Karpas-422 (cell line): ENCODE measurements at places on chromosomes 3 and 15. TPM values are rescaled to one million over a fixed set of nuclear protein-coding genes. Genes with fewer than 3 reads are reported as not detected.

DNA sequence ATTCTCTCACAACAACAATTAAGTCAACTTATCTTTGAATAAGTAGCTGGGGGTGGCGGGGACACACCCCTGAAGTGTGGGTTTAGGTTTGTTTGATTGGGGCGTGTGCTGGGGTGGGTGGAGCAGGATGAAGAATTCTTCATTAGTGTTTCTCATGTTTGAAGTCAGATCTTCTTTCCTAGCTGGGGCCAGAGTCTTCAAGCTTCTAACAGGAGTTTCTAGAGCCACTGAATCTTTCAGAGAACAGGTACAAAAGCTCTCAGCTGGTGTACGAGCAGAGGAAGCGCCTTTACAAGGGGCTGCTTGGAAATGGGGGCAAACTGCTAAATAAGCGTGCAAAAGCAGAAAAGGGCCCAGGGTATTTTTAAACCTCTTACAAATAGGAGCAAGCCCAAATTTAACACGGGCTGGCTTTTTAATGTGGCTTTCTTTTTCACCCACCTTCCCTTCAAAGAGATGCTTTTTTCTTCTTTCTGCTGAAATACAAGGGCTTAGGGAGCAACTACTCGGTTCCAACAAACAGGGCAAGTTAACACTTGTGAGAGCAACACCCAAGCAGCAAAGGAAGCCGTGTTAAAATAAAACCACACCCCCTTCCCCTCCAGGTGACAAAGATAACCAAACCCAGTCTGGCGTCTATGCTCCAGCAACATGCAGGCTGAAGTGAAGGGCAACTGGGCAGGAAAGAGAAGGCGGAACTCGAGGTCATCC lies 86.9 kb upstream of the RASGRP1 start:
- no peaks in the 10 kb centered on the region for H3K36me3 ChIP-seq
- peak; percentile 91 for DNase-seq
- H3K4me3 ChIP-seq, result peak overlapping the region; percentile 54
- H3K27me3 ChIP-seq, result no peaks in the 10 kb centered on the region

- DNase-seq, result no peak
- H3K4me1 ChIP-seq, result no peaks in the 10 kb centered on the region
- no peaks in the 10 kb centered on the region for H3K36me3 ChIP-seq
- H3K27ac ChIP-seq, result no peak overlapping the region
- no peak overlapping the region for H3K4me3 ChIP-seq
- no peaks in the 10 kb centered on the region for H3K27me3 ChIP-seq
Measured at GRCh38 chr15:82128401-82129148, 82.8 kb upstream of the MEX3B start.

DNA sequence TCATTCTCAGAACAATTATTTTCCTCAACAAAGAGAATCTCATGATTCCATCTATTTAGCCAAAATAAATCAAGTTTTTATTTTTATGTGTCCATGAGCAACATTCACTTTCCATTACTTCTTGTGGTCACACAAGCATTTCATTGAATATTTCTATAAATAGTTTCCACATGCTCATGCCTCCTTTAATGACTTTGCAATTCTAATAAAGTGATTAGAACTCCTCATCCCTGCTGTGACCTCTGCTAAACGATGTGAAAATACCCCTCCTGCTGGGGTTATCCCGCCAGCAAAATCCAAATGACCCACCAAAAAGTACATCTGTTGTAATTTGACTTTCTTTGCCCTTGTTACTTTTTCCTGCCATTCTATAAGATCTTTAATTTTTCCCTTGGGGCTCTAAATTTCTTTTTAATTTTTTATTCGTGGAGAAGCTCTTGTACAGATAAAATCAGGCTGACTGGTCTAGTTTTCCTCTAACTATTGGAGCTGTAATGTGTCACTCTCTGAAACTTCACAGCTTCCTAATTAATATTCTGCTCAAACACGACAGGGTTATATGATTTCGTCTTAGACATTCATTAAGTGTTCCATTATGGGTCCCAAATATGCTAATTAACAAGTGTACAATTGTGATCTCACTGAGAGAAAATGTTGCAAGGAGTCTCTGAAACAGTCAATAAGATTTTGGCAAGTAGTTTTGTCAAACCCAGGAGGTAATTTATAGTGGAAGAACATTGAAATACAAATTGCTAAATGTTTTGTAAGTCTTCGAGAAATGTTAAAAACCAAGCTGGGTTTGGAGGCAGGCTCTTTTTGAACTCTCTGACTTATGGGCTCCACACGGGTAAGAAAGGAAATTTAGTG lies 533.1 kb upstream of the NAALADL2 start:
- no peaks in the 10 kb centered on the region for H3K36me3 ChIP-seq
- no peak overlapping the region for H3K4me3 ChIP-seq
- DNase-seq, result no peak
- no peak overlapping the region for H3K27ac ChIP-seq

DNA sequence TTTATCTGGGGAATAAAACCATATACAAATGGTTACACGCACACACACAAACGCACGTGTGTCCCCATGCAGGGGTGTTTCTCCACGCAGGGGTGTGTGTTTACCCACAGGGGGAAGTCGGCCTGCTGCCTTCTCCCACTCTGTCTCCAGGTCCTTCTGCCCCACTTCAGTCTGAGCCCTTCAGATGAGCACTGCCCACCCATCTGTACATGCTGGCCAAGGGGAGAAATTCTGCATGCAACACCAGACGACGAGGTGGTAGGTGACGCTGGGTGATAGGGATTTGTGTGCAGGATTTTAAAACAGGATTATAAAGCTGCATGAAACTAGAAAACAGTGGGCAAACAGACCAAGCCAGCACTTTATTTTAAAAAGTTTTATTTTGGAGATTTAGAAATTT lies 122.5 kb downstream of the TJP1 start:
- H3K4me3 ChIP-seq, result no peak overlapping the region
- no peaks in the 10 kb centered on the region for H3K36me3 ChIP-seq
- no peak for DNase-seq
- H3K27ac ChIP-seq, result no peak overlapping the region

GRCh38 chr3:109278546-109278945 lies 37.8 kb downstream of the DPPA2 start:
- no peaks in the 10 kb centered on the region for H3K27me3 ChIP-seq
- no peak for DNase-seq
- H3K27ac ChIP-seq, result no peak overlapping the region
- H3K36me3 ChIP-seq, result no peaks in the 10 kb centered on the region
- no peaks in the 10 kb centered on the region for H3K4me1 ChIP-seq

GRCh38 chr3:59093521-59093920 lies 43.7 kb upstream of the CFAP20DC start:
- DNase-seq, result no peak
- H3K27ac ChIP-seq, result no peak overlapping the region
- no peaks in the 10 kb centered on the region for H3K4me1 ChIP-seq
- H3K4me3 ChIP-seq, result no peak overlapping the region
- H3K36me3 ChIP-seq, result no peaks in the 10 kb centered on the region
- H3K27me3 ChIP-seq, result no peaks in the 10 kb centered on the region

DNA sequence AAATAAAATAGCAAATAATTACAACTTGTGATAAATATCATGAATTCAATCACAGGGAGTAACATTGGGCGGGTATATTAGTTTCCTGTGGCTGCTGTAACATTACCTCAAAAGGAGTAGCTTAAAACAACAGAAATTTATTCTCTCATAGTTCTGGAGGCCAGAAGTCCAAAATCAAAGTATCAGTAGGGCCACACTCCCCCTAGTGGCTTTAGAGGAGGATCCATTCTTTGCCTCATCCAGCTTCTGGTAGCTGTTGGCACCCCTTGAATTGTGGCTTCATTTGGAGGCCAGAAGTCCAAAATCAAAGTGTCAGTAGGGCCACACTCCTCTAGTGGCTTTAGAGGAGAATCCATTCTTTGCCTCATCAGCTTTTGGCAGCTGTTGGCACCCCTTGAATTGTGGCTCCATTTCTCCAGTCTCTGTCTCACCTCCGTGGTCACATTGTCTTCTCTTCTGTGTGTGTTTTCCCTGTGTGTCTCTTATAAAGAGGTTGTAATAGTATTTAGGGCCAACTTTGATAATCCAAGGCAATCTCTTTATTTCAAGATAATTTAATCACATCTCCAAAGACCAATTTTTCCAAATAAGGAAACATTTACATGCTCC lies 3.1 kb upstream of the CFAP20DC start:
- peak; percentile 80 for DNase-seq
- H3K36me3 ChIP-seq, result no peaks in the 10 kb centered on the region
- H3K27me3 ChIP-seq, result no peaks in the 10 kb centered on the region
- no peak overlapping the region for H3K4me3 ChIP-seq
- H3K27ac ChIP-seq, result no peak overlapping the region

DNA sequence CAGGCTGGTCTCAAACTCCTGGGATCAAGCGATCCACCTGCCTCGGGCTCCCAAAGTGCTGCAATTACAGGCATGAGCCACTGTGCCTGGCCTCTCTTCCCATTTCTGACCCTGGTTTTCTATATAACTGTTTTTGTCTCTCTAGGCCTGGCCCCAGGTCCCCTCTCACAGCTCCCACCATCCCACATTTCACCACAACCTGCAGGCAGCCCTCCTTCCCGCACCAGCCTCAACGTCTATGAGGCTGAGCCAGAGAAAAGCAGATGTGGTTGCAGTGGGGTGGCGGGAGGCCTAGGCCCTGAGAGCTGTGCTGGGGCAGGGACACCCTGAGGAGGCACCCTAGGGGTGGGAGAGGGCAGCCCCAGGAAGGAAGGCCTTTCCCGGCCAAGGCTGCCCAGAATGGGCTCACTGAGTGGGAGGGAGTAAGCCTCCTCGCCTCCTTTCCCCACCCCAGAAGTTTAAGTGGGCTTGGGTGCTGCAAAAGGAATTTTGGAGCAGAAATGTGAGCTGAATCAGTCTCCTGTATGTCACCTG lies 99.7 kb downstream of the LSM3 start:
- H3K4me1 ChIP-seq, result peaks cover 12% of the 10 kb centered on the region
- H3K27me3 ChIP-seq, result no peaks in the 10 kb centered on the region
- no peak for DNase-seq
- H3K36me3 ChIP-seq, result no peaks in the 10 kb centered on the region
- no peak overlapping the region for H3K4me3 ChIP-seq
- H3K27ac ChIP-seq, result no peak overlapping the region

DNA sequence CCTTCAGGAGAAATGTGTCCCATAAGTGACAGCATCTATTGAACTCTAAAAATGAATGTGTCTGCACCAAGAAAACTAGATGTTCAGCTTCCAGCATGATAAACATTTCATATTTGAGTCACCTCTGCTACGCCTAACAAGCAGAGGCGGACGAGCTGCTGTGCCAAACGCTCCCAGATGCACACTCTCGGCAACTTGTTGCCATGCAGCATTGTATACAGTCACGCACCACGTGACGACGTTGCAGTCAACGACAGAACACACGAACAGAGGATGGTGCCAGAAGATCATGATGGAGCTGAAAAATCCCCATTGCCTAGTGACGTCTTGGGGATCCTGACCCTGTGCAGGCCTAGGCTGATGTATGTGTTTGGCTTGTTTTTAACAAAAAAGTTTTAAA lies 137.5 kb downstream of the XXYLT1 start:
- peaks cover 10% of the 10 kb centered on the region for H3K4me1 ChIP-seq
- no peaks in the 10 kb centered on the region for H3K27me3 ChIP-seq
- H3K27ac ChIP-seq, result no peak overlapping the region

- H3K27ac ChIP-seq, result no peak overlapping the region
- no peak overlapping the region for H3K4me3 ChIP-seq
- no peaks in the 10 kb centered on the region for H3K36me3 ChIP-seq
- peaks cover 7% of the 10 kb centered on the region for H3K4me1 ChIP-seq
- DNase-seq, result peak; percentile 44
- peaks cover 2% of the 10 kb centered on the region; the same call in 1 of the 2 replicates for H3K27me3 ChIP-seq
Measured at GRCh38 chr3:37741644-37742043, 120.0 kb upstream of the CTDSPL start.

GRCh38 chr3:72310419-72311380 lies 525.8 kb upstream of the PROK2 start:
- H3K4me1 ChIP-seq, result peaks cover 22% of the 10 kb centered on the region
- no peaks in the 10 kb centered on the region for H3K27me3 ChIP-seq
- no peaks in the 10 kb centered on the region for H3K36me3 ChIP-seq
- DNase-seq, result peak; percentile 83

DNA sequence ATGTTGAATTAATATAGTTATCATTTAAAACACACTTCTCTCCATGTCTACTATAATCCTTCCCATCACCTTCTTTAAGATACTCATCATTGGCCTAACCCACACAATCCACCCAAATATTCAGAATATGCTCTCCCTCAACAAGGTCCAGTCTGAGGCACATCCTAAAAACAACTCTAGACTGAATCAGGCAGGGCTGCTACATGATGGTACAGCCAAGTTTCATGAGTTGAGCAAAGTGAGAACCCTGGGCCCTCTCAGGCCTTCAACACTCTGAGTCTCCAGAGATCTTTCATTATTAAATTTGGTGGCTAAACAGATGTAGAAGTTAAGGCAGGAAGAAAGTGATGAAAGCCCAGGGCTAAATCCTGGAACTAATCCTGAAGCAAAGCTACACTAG lies 16.2 kb downstream of the ZNF148 start:
- H3K27ac ChIP-seq, result peak overlapping the region; percentile 68
- no peaks in the 10 kb centered on the region for H3K27me3 ChIP-seq
- no peaks in the 10 kb centered on the region; the same call in 1 of the 2 replicates for H3K36me3 ChIP-seq
- no peak for DNase-seq

- H3K36me3 ChIP-seq, result no peaks in the 10 kb centered on the region
- H3K27me3 ChIP-seq, result no peaks in the 10 kb centered on the region
- no peak for DNase-seq
- H3K27ac ChIP-seq, result no peak overlapping the region
Measured at GRCh38 chr15:33182278-33182905, 12.1 kb downstream of the FMN1 start.

DNA sequence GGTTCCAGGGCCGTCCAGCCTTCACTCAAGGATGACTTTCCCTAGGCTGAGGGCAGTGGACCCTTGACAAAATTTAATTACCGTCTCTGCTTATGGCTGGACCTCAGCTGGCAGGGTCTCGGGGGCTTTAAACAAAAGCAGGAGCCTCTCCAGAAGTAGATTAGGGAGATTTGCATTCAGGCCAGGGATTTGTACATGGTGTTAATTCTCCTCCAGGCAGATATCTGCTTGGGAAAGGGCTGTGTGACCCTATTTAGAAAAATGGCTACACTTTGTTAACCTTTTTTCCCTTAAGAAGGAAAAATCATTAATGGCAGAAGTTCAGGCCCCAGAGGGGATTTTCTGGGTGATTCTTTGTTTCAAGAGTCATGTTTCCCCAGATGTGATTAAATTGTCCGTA lies 329.1 kb upstream of the C2CD4B start:
- H3K27me3 ChIP-seq, result no peaks in the 10 kb centered on the region
- H3K27ac ChIP-seq, result no peak overlapping the region
- no peak for DNase-seq
- no peak overlapping the region for H3K4me3 ChIP-seq

GRCh38 chr15:66849393-66849745 lies 147.3 kb downstream of the SMAD6 start:
- no peak for DNase-seq
- H3K4me3 ChIP-seq, result no peak overlapping the region
- H3K27me3 ChIP-seq, result no peaks in the 10 kb centered on the region
- H3K36me3 ChIP-seq, result no peaks in the 10 kb centered on the region

The CKMT1B gene
- not detected in 2 replicates for total RNA-seq

The TAGLN3 gene
- total RNA-seq, result not detected in 2 replicates

The ALDH1A2 gene
- total RNA-seq, result not detected in 2 replicates

The SPTBN5 gene
- total RNA-seq, result 0.11 and 0.22 TPM in 2 replicates

The IGF2BP2 gene
- 0.18 and 0.67 TPM in 2 replicates for total RNA-seq

The FBN1 gene
- total RNA-seq, result 0.86 and 1.2 TPM in 2 replicates

The PLSCR5 gene
- total RNA-seq, result not detected in 2 replicates
